Activated CD4-positive, alpha-beta T cell treated with anti-CD3 and anti-CD28 coated beads, Interleukin-2, amount 50 U/mL, for 1 hour (primary cell): ENCODE measurements at places on chromosomes 6 and 20.

DNA sequence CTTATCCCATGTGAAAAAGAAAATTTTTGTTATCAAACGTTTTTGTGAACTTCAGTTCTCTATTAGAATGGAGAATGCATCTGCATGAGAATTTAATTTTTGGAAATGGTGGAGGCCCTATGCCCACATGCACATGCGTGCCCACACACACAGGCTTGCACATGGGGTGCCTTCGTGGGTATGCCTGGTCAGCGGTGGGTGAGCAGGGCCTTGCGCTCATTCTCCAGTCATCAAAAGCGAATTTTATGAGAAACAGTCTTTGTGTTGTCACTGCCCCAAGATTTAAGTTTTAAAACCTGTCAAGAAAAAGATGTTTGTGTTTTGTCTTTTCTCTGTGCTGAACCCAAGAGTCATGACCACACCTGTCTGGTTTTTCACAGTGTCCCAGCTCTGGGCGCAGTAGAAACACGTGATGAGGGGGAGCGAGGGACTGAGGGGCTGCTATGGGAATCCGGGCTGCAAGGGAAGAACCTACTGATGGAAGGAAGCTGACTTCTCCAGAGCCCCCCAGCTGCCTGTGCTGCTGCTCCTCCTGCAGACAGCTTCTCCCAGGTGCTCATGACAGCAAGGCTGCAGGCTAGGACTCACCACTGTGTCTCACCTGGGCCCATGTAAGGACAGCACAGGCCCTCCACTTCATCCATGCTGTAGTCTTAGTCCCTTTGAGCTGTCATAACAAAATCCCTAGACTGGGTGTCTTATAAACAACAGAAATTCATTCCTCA is 153.6 kb downstream of the SYCP2 start:
- no peak for DNase-seq

DNA sequence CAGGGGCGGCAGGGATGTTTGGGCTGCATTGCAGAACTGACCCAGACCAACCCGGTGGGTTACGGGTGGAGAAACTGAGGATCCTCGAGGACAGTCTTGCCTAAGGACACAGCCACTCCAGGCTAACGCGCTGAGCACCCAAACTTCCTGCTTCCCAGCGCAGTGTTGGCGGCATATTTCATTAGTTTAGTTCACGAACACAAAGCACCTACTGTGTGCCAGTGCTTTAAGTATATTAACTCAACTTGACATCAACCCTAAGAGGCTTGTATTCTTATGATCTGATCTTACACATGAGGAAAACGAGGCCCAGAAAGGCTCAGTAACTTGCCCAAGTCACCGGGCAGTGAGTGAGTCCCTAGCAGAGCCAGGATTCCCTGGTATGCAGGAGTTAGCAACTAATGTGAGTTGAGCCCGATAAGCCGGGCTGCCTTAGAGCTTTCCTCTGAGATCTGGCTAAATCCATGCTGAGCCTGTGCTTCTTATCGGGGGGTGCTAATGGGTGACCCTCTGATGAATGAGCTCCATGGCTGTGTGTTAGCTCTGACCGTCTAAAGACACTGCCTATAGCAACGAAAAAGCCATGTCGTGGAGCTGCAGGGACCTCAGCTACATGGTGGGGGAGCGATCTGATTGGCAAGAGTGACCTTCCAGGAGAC is 92.7 kb downstream of the CD40 start:
- no peak for DNase-seq

DNA sequence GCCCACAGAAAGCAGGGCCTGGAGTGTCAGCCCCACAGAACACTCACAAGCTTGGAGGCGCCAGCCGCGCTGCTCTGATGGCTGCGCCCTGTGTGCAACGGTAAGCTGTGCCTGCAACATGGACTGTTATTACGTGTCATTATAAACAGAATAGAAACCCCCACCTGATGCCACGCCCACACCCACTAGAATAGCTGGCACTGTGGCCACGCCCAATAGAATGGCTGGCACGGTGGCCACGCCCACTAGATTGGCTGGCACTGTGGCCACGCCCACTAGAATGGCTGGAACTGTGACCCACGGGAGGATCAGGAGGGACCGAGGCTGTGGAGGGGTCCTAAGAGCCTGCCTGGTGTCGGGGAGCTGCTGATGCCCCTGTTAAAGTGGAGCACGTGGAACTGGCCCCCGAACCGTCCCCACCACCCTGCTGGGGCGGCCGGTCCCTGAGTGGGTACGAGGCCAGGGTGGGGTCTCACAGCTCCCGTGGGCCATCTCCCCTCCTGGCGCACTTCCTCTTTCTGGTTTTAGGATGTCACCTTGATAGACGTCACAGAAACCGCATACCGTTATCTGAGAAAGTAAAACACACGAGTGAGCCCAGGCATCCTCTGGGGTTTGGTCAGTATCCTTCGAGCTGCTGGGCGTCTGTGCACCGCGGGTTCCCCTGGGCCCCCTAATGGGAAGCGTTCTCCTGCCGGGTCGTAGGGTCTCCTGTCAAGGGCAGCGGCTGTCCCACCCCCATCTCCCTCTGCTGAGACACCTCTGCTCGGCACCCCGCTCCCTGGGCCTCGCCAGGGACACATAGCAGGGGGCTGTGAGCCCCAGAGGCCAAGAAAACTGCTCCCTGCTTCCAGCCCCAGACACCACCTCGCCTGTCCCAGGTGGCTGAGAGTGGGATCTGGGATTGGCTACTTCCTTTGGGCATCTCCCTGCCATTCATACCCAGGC is 25.4 kb downstream of the SLC17A9 start:
- DNase-seq: peak; percentile 87

DNA sequence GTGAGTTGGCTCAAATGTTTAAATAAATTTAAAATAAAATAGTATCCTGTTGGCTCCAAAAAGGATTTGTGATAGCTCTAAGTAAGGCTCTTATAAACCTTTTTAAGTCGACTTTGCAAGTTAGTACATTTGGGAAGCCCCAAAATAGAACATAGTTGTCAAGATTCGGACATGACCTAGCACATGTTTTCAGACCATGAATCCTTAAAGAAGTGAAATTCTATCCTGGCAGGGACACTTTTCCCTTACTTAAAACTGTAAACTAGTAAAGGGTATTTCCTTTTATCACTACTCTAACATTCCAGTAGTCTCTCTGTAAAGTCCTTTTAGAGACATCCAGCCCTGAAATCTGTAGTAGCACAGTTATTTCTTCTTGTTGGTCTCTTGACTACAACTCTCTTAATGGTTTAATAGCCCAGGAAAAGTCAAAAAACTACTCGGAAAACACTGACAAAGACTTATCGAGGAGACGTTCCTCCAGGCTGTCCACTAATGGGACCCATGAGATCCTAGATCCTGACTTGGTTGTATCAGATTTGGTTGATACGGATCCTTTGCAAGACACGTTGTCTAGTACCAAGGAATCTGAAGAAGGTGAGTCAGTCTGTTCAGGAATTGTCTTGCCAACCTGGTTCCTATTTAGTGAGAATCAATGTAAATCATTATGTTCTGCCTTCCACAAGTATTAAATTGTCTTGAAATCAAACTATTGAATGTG is 83.6 kb downstream of the SCAND1 start:
- no peak for DNase-seq

DNA sequence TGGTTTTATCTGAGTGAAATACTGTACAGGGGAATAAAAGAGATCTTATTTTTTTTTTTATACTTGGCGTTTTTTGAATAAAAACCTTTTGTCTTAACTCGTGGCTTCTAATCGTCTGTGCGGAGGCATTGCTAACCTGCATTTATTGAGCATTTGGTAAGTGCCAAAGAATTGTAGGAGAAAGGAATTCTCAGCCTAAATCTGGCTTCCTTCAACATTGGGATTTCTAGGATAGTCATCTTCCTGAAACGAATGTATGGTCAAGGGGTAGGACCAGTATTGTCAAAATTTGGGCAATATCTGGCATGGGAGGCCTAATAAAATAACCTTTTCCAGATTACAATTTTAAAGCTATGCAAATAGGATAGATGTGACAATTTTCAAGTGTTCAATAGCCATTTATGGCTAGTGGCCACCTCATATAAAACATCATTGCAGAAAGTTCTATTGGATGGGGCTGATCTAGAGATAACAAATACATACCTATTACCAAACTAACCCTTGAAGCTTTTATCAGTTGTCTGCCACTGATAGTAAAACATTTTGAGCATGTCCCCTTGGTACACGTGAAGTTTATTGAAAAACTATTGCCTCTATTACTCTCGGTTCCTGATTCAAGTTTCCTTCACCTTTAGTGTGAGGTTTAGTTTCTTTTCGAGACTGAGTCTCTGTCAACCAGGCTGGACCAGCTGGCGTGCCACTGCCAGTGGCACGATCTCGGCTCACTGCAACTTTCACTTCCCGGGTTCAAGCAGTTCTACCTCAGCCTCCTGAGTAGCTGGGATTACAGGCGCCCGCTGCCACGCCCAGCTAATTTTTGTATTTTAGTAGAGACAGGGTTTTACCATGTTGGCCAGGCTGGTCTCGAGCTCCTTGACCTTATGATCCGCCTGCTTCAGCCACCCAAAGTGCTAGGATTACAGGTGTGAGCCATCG is 5.6 kb downstream of the PIM1 start:
- DNase-seq: peak; percentile 7

DNA sequence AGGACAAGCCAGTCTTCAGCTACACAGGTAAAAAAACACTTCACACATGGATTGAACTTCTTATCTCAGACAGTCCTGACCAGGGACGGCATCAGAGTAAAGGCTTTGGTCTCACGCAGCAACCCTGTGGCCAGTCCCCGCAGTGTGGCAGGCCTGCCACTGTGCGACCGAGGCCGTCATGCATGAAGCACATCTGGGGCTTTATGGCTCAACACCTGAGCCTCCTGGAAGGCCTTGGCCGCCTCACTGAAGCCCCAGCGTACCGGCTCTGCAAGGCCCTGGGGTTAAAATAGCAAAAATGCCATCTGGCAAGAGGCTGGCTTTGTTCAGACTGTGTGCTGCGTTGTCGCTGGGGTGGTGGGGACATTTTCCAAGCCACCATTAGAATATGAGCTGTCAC is 32.8 kb downstream of the TBC1D7 start:
- DNase-seq: no peak

DNA sequence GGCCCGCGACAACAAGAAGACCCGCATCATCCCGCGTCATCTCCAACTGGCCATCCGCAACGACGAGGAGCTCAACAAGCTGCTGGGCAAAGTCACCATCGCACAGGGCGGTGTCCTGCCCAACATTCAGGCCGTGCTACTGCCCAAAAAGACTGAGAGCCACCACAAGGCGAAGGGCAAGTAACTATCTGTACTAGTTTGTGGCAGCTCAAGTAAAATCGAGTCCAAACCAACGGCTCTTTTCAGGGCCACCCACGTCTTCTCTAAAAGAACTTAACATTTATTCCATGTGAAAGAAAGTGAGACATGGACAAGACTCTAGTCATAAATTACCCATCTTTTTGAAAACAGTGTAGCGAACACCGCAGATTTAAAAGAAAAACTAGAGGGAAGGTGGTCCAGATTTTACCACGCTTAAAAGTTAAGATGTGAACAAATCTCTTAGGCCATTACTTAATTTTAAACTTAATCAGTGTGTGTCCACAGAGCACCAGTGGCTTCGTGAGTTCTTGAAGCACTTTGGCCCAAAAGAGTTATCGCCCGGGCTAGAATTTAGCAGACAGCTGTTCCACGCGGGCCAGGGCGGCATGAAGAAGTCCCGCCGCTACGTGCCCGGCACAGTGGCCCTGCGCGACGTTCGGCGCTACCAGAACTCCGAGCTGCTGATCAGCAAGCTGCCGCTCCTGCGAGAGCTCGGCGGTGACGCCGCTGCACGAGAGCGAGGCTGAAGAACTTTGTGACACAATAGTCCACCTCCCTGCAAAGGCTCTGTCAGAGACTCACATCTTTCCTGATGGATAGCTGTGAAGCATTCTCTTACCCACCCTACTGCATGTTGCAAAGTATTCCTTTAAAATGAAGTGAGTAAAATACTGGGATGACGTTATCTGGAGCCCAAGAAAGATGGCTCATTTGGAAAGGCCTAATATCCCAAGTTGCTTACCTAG is 113.9 kb upstream of the PRSS16 start:
- peak; percentile 69 for DNase-seq

GRCh38 chr6:110573136-110573535 is 96.7 kb upstream of the SLC22A16 start:
- DNase-seq: no peak
